HepG2 (cell line): ENCODE measurements at places on chromosomes 11 and 22. TPM values are rescaled to one million over a fixed set of nuclear protein-coding genes. Genes with fewer than 3 reads are reported as not detected.

DNA sequence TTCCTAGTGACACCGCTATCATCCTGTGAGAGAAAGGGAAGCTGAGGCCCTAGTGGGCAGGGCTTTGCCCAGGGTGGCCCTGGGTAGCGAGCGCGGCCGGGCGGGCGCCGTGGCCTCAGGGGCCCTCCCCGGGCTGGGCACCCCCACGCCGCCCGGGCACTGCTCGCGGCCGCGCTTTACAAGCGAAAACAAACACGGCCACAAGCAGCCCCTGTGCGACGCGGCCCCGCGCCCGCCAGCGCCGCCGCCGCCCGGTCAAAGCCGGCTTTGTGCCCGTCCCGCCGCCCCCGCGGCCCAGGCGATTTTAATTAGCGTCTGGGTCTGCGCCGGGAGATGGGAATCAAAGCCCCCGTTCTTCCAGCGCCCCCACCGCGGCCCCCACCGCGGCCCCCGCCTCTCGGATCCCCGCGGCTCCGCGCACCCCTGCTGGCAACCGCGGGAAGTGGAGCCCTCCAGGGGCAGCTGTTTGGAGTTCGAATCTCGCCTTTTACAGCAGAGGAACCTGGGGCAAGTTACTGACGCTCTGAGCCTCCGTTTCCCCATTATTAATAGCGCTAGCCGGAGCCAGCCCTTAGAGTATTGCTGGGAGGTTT lies 47.9 kb downstream of the CHRDL2 start:
- no peak for DNase-seq

DNA sequence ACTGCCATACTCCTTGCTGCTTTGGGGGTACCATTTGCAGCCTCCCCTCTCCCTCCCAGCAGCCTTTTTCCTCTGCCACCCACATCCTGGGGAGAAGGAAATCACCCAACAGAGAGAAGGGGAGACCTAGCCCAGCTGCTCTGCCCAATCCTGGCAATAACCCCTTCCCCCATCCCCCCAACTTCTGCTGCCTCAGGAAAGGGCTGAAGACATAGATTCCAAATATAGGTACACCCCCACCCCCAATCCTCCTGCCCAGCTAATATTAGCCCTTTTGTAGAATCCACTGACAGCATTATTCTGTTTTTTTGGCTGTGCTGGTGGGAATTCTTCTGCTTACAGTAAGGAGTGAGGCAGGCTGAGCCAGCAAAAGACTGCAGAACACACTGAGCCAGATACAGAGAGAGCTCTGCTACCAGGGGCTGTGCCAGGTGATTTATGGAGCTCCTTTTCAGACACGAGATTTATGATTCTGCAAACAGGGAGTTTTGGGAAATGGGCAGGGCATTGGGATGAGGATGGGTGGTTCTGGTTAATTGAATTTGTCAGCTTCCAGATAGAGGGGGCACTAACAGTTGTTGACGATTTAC lies 164.0 kb downstream of the TENM4 start:
- no peak for DNase-seq

GRCh38 chr11:61142424-61142823 lies 18.8 kb downstream of the VPS37C start:
- DNase-seq = no peak

MACROD1 gene
- 34.5 and 39.6 TPM in 2 replicates for total RNA-seq

DNA sequence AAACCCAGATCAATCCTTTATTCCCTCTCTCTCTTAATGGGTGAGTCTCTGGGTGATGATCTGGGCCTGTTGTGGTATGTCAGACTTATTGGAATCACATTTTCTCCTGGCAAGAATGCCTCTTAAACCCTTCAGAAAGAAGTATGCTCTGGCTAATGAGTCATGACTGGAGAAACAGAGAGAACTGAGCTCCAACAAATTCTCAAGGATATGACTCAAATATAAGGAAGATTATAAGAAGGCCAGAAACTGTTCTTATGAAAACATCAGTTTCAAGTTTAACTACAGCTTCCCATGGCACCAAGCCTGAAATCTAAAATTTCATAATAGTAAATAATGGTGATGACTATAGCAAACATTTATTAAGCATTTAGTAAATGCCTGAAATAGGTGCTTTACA lies 83.9 kb downstream of the OR5AK2 start:
- DNase-seq = no peak

CDCA5 gene
- 50.6 and 63.1 TPM in 2 replicates for total RNA-seq

OR4D5 gene
- total RNA-seq = not detected in 2 replicates

IGSF9B gene
- total RNA-seq = not detected in 2 replicates

DNA sequence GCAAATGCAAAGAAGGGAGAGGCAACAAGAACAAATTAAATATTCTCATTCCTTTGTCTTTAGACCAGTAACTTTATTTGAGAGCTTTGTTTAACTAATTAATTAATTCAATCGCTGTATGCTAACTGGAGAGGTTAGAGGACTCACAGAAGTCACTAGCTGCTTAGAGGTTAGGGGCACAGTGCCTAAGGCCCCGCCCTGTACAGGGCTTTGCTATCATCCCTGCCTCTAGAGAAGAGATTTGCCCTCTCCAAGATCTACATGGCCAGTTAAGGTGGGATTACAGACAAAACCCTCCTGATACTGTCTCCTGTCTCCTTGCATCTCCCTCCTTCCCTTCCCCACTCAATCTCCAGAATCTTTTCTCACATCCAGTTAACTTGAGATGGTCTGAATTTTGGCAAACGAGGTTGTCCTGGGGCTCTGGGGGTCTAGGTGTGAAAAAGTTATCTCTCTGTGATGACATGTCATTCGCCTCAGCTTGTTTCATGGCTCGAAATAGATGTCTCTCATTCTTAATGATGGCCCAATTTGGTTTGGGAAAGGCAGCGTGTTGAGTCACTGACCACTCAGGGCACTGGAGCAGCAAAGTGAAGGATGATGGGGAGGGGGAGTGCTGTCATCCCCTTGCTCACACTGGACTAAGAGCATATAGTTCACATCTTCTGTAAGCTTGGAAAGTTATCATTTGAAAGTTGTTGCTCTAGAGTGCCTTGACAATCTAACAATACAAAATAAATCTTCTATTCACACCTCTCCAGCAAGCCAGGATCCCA lies 190.9 kb downstream of the KIRREL3 start:
- DNase-seq = no peak

APOL5 gene
- total RNA-seq = not detected in 2 replicates

SYNGR1 gene
- 0.27 TPM in 1 of 2 replicates, not detected in the other for total RNA-seq

DNA sequence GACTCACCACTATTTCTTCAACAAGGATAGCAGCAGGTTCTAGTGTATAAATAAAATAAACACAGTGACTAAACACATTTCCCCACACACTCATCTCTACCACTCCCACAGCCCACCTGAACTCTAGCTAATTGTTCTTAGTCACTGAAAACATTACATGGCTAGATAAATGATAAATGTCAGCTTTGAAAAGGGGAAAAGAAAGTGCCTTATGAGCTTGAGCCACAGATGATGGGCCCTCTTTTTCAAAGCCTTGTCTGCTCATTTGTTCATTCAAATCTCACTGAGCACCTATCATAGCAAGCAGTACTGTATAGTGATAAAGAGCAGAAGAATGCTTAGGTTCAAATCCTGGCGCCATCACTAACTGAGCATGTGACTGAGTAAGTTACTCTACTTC lies 58.3 kb downstream of the SIK3 start:
- no peak for DNase-seq

FXYD6 gene
- not detected in 2 replicates for total RNA-seq

MRGPRE gene
- total RNA-seq = not detected in 2 replicates

DNA sequence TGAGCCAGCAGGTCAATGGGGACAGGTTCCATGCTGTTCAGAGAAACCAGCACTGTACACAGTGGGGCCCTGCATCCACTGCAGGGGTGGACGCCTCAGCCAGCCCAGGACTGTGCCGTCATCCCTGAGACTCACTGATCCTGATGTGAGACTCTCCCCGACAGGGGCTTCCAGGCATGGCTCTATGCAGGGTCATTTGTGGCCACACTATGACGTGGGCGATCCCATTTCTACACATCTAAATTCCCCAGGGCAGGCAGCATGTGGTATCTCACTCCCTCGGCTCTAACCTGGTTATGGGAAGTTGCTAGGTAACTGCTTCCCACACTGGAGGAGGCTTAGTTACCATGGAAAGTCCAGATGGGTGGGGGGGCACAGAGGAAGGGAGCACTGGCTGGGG lies 14.2 kb upstream of the FAM83F start:
- DNase-seq = no peak

DNA sequence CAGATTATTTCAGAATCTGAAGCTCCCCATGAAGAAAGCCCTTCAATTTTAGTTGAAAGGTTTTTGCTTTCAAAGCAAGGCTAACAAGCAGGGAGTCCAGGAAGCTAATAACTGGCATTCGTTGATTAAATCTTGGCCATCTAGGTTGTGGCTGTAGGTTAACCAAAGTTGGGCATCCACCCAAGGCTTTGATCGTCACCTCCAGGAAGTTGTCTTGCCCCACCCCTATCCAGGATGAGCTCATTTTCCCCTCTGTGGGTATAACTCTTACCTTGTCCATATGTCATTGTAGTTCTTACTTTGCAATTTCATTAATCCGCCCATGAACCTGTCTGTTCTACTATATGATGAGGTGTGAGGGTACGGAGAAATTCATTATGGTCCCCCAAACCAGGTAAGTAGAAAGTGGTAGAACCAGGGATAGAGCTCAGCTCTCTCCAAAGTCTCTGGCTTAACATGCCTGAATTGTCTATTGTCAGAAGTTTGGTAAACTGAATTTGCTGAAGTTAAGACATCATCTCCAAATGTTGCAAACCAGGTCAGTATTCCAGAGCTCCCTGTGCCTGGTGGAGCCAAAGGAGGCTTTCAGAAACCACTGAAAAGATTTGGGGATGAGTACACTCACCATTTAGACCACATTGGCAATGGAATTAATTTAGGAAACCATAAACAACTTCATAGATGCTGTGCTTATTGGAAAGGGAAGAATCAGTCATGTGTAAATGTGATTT lies 97.1 kb downstream of the CD44 start:
- no peak for DNase-seq

GRCh38 chr11:70913715-70914231 lies 338.6 kb downstream of the SHANK2 start:
- DNase-seq = no peak
